ENCODE measurements at places on chromosomes 11 and 22.

DNA sequence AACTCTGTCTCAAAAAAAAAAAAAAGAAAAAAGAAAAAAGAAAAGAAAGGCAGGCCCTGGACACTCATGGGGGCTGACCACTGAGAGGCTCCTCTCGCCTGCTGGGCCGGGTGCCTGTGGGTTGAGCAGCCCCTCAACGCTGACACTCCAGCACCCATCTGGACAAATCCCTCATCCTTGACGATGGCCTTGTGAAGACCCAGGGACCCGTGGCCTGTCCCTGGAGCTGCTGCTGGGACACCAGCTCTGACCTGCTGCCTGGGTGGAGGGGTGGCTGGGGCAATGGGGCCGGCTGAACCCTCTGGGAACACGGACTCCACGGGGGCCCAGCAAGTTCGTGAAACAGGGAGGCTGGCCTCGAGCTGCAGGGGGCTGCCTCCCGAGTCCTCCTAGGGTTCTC is 10.5 kb upstream of the BID start:
- DNase-seq: no peak

- DNase-seq: no peak
Measured at GRCh38 chr11:9663699-9664275, at the start of gene SWAP70. SWAP70 (plus strand) TSS chr11:9664077; CDS start chr11:9664180, 103 bp downstream.

- no peak for DNase-seq
Measured at GRCh38 chr11:63869683-63870082, 30.8 kb downstream of the MARK2 start.

GRCh38 chr22:24471570-24471969 is 23.6 kb upstream of the UPB1 start:
- no peak for DNase-seq

DNA sequence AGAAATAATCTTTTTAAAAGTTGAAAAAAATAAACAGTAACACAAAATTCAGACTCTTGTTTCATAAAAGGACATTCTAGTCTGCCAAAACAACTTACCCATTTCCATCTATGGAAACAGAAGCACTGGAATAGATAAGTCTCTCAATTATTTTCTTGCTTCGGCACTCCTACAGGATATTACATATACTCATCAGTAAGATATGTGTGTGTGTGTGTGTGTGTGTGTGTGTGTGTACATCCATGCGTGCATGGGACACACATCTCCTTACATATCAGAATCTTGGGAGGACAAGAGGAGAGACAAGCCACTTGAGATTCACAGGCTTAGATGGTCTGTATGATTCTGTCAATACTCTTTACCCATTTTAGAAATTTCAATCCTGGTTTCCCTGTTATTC is 144.6 kb downstream of the ATG16L2 start:
- no peak for DNase-seq
